ENCODE measurements at places on chromosomes 13 and 19.

DNA sequence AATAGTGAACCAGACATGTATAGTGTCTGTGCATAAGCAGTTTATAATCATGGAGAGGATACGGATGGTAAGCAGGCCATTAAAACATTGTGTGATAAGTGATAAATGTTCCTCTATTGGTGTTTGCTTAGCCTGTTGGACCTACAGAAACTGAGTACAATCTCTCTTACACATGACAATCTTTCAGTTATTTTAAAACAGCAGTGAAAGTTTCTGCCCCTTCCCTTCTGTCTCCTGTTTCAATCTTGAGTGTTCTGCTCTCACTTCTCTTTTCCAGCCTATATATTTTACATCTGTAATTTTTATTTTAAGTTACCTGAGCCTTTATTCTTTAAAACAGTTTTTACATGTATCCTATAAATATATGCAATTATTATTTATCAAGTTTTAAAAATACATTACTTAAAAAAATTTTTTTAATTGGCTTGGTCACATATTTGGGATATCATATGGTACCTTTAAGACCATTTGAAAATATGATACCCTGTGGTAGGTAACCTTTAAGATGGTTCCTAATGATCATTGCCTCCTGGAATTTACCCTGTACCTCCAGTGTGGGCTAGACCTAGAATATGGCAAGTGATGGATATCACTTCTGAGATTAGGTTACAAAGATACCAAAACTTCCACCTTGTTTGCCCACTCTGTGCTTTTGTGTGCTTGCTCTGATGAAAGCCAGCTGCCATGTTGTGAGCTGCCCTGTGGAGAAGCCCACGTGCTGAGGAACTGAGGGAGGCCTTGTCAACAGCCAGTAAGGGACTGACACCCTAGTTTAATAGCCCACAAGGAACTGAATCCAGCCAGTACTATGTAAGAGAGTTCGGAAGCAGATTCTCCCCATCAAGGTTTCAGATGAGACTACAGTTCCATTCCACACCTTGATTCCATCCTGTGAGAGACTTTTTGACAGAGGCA is 99.3 kb downstream of the DHRS12 start:
- DNase-seq, result no peak

DNA sequence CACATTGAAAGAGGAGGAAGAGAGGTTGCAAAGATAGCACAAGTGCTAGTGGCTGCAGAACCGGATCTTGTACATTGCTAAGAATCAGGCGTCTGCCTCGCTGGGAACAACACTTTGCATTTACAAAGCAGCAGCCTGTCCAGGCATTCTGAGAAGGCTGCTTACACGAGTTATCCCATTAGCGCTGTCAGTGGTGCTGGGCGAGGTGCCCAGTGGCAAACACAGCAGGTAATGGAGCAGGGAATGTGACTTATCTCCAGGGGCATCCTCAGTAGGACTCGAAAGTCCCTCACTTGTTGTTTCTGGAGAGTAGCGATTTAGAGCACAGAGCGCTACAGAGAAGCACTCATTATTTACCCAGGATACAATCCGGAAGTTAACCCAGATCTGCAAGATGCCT is 209.6 kb downstream of the OLFM4 start:
- DNase-seq, result no peak

DNA sequence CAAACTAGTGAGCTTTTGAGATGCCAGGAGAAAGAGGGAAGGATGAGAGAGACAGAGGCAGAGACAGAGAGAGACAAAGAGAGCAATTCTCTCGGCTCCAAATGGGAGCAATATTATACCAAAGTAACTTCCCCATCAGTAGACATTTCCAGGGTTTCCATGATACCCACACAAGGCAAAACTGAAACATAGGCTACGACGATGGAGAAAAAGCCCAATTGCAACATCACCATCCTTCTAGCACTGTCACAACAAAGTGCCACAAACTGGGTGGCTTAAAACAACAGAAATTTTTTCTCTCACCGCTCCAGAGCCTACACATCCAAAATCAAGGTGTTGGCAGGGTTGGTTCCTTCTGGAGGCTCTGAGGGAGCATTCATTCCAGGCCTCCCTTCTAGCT is 81.4 kb downstream of the KCTD12 start:
- no peak for DNase-seq

- DNase-seq, result no peak
Observed at GRCh38 chr19:2779121-2779740, 3.8 kb downstream of the SGTA start.

GRCh38 chr19:8388612-8388958 is 1.6 kb upstream of the RAB11B start:
- no peak for DNase-seq

DNA sequence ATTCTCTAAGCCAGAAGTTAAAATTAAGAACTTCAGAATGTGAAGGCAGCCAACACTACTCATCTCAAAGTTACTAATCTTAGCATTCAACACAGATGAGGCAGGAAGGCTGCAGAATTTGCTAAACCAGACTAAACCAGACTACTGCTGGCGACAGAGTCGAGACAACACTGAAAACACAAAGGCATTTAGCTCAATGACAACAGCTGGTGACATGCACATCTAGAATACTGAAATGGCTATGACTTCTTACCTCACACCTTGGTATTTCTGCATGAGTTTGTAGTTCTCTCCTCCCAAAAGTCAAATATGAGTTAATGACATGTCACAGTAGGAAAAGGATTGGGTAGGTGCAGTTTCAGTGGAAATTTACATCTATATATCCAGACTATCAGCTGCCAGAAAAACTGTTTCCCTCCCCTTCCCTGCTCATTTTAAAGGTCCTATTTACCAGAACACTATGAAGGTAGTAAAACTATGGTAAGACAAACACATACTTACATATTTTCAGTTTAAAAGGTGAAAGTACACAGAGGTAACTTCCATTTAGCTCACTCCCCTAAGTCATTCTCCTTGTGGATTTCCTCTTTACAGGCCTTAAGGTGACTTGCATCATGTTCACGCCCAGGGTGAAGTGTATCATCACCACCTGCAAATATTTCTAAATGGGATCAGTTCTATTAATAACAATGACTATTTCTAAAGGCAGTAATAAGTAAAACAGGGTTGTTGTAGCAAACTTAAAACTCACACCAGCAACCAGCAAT is 21.4 kb downstream of the FOXO1 start:
- DNase-seq, result no peak

- DNase-seq, result no peak
Observed at GRCh38 chr19:17831419-17831888, 10.1 kb upstream of the INSL3 start.

- no peak for DNase-seq
Observed at GRCh38 chr19:4414800-4415321, 12.4 kb downstream of the CHAF1A start.

GRCh38 chr13:80436571-80437169 is 95.7 kb upstream of the SPRY2 start:
- DNase-seq, result no peak

DNA sequence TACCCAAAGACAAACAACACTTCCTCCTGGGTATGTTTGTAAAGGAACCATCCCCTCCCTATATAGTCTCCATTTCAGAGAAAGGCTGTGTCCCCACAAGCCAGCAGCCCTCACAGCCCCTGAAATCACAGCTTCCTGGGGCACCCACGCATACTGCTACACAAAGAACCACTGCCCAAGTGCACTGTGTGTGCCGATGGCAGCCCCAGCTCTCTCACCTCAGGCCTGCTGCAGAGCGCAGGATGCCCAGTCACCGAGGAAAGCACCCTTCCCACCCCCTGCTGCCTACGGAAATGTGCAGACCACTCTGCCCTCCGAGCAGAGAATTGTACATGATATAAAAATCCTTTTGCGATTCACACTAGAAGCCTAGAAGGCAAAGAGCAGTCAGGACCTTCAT is 39.4 kb downstream of the SOHLH2 start:
- DNase-seq, result no peak

GRCh38 chr13:30071969-30072817 is 221.8 kb upstream of the UBL3 start:
- no peak for DNase-seq

GRCh38 chr13:103255587-103256301 is 189.5 kb upstream of the SLC10A2 start:
- DNase-seq, result no peak

- no peak for DNase-seq
Observed at GRCh38 chr13:79226938-79227337, 179.1 kb downstream of the RBM26 start.

GRCh38 chr13:40221460-40222201 is 444.8 kb downstream of the FOXO1 start:
- no peak for DNase-seq

GRCh38 chr13:106462710-106463109 is 72.8 kb downstream of the EFNB2 start:
- no peak for DNase-seq

- DNase-seq, result no peak
Observed at GRCh38 chr13:59734393-59734792, 429.3 kb downstream of the DIAPH3 start.

DNA sequence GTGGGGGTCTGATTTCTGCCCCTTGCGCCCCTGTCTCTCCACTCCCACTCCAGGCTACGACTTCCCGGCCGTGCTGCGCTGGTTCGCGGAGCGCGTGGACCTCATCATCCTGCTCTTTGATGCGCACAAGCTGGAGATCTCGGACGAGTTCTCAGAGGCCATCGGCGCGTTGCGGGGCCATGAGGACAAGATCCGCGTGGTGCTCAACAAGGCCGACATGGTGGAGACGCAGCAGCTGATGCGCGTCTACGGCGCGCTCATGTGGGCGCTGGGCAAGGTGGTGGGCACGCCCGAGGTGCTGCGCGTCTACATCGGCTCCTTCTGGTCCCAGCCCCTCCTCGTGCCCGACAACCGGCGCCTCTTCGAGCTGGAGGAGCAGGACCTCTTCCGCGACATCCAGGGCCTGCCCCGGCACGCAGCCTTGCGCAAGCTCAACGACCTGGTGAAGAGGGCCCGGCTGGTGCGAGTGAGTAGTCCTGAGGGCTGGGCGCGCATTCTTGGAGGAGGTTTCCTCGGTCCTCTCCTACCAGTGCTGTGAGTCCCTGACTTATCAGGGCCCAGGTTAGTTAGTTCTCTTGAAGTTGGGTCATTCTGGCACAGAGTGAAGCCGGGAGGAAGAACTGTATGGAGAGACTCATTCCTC is 12.7 kb downstream of the EHD2 start:
- DNase-seq, result no peak

DNA sequence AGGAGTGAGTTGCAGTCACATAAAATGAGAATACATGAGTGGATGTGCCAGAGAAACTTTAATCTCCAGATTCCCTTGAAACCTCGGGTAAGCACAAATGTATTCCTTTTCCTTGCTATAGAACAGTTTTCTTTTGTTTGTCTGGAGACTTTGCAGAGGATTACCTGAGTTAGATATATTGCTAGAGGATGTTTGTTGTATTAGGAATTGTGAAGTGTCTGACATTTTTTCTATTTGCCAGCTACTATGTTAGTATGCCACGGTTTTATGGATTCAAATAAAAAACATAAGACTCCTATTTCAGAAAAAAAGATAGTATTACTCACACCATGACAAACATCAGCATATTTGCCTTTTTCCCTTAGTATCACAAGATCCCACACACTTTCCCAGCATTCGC is 844.9 kb upstream of the SLITRK5 start:
- no peak for DNase-seq

DNA sequence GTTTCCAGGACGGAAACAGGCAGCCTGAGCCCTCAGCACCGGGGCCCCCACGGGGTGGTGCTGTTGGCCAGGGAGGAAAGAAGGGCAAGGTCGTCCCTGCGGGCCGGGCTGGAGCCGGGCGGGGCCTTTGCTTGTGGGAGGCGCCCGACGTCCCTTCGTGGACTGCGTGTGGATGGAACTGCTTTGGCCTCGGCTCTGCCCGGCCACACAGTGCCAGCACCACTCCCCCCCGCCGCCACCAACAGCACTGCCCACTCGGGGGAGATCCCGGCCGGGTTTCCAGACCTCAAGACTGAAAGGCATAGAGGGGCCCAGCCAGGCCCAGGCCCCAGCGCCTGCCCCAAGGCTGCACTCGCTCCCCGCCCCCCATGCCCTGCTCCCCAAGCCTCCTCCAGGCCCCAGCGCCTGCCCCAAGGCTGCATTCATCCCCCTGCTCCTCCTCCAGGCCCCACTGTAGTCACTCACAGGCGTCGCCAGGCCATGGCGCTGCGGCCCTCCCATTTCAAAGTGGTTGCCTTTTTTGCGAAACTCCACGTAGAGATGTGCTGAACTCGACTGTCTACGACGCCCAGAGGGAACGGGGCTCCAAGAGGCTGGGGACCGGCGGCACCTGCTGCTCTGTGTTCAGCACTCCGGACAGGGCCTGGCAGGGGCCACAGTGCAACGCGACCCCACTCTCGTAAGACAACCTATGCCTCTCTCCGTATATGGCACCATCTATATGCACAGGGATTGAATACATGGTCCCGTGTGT is 22.5 kb downstream of the C13orf46 start:
- no peak for DNase-seq

- DNase-seq, result no peak
Observed at GRCh38 chr13:102846261-102847015, 606 bp downstream of the ERCC5 start.

DNA sequence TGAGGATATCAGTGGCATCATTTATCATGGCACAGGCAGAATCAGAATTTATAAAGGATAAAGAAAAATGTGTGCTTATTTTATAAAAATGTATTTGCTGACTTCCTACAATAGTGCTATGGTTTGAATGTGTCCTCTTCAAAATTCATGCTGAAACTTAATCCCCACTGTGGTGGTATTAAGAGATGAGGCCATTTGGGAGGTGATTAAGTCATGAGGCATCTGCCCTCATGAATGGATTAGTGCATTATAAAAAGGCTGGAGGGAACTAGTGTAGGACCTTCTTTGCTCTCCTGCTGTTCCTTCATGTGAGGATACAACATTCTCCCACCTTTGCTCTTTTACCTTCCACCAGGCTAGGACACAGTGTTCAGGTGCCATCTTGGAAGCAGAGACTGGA is 212.8 kb downstream of the RFC3 start:
- no peak for DNase-seq

DNA sequence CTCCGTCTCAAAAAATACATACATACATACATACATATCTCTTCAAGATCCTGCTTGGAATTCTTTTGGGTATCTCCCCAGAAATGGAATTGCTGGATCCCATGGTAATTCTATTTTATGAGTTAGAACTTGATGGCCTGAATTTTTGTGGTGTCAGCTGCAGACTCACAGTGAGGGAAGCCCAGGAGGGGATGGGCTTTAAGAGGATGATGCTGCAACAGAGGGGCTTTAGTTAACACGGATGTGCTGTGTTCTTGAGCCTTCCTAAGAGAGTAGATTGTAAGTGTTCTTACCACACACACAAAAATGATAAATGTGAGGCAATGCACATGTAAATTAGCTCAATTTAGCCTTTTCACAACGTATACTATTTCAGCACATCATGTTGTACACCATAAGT is 31.8 kb downstream of the CACNG6 start:
- DNase-seq, result no peak

All from GOT3 (cell line).